ENCODE measurements at places on chromosomes 1 and 21. TPM values are rescaled to one million over a fixed set of nuclear protein-coding genes. Genes with fewer than 3 reads are reported as not detected.
A peak's percentile ranks its signal among the peaks of the same experiment; 100 is the strongest.

- H3K4me3 ChIP-seq, result no peak overlapping the region
- no peaks in the 10 kb centered on the region for H3K4me1 ChIP-seq
- no peak for DNase-seq
- no peak overlapping the region for H3K27ac ChIP-seq
- no peaks in the 10 kb centered on the region for H3K36me3 ChIP-seq
Observed at GRCh38 chr1:84634536-84635205, 55.6 kb downstream of the SSX2IP start.

DNA sequence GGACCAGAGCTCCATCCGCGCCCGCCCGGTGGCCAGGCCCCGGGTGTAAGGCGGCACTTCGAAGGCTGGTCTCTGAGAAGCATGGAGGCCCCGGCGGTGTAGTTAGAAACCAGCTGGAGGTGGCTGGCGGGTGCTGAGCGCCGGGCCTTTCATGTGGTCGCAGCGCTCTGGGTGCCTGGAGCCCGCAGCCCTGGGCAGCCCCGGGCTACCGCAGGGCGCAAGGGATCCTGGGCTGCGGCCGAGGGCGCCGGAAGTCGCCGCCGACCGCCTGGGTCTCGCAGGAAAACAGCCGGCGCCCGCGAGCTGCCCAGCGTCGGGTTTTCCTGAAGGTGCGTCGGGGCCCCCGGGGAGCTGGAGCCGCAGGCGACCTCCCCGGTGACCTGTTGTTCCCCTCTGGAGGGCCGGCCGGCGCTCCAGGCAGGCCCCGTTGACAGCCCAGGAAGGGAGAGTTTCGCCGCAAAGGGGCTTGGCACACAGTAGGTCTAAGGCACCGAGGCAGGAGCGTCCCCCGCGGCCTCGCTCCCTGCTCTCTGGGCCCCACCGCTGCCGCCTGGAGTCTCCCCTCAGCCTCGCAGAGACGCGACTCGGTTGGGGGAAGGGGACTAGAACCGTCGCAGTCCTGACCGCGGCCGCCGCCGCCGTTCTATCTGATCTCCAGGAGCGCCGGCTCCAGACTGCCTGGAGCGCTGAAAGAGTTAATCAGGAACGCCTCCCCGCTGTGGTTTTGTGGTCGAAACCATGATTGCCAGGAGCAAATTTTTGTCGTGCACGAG lies 2.7 kb downstream of the GRHL3 start:
- H3K4me1 ChIP-seq, result peaks cover 5% of the 10 kb centered on the region
- peak; percentile 24 for DNase-seq
- H3K36me3 ChIP-seq, result no peaks in the 10 kb centered on the region
- H3K27me3 ChIP-seq, result no peaks in the 10 kb centered on the region
- H3K27ac ChIP-seq, result peak overlapping the region; percentile 14

DNA sequence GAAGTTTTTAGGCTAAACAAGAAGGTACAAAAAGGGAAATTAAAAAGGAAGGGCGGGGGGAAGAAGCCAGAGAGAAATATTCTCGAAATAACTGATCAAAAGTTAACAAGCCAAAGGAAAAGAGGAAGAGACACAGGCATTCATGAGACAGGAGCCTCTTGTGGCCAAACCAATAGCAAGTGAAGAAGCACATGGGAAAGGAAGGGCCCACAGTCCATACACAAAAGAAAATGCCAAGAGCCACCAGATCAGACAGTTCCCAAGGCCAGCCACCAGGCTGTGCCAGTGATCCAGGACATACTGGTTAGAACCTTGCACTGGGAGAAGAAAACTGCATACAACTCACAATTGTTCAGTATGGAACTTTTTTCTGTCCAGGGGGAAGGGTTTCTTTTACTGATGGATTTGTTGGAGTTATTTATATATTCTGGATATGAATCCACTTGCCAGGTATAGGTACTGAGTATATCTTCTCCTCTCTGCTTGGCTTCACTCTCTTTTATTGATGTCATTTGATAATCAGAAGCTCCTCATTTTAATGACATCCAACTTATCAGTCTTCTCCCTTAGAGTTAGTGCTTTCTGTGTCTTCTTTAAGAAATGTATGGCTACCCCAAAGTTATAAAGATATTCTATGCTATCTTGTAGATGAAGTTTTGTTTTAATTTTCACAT lies 76.8 kb downstream of the CD46 start:
- H3K36me3 ChIP-seq, result no peaks in the 10 kb centered on the region
- no peak overlapping the region for H3K27ac ChIP-seq
- no peak overlapping the region for H3K4me3 ChIP-seq
- H3K4me1 ChIP-seq, result peaks cover 24% of the 10 kb centered on the region

- H3K27me3 ChIP-seq, result no peaks in the 10 kb centered on the region
- no peaks in the 10 kb centered on the region for H3K36me3 ChIP-seq
- no peak overlapping the region for H3K4me3 ChIP-seq
- DNase-seq, result no peak
- H3K4me1 ChIP-seq, result no peaks in the 10 kb centered on the region
Observed at GRCh38 chr1:108140177-108140576, 60.0 kb downstream of the SLC25A24 start.

DNA sequence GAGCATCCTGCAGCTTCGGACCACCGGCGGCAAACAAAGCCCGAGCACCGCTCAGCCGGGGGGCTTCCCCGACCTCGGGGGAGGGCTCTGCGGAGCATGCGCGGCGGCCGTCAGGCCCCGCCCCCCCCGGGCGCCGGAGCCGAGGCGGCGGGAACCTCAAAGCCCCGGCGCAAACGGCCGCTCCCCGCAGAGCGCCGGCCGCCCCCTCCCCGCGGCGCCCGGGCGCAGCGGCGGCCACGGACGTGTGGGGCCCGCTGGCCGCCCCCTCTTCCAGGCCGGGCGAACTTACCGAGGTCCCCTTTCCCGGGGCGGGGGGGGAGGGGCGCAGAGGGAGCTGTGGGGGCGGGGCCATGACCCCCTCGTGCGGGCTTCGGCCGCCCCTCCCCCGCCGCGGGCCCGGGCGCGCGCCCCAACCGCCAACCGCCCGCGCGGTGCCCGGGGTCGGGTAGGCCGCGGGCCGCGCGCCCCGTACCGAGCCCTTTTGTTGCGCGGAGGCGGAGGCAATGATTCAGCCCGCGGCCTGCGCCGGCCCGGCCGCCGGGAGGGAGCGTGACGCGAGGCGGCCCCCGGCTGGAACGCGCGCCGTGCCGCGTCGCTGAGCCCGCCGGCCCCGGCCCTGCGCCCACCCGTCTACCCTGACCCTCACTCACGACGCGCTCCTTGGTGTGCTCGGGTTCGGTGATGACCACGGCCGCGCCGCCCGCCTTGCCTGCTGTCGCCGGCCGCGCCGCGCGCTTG lies 1.7 kb downstream of the RCC2 start:
- H3K27me3 ChIP-seq, result no peaks in the 10 kb centered on the region
- peak; percentile 50 for DNase-seq
- no peaks in the 10 kb centered on the region for H3K36me3 ChIP-seq
- peak overlapping the region; percentile 73 for H3K27ac ChIP-seq
- H3K4me1 ChIP-seq, result peaks cover 6% of the 10 kb centered on the region

PPP1R15B gene
- total RNA-seq, result 65.3 TPM

GRCh38 chr1:221336126-221336525 lies 405.8 kb downstream of the DUSP10 start:
- no peaks in the 10 kb centered on the region for H3K27me3 ChIP-seq
- H3K27ac ChIP-seq, result no peak overlapping the region
- no peak for DNase-seq
- H3K4me1 ChIP-seq, result peaks cover 13% of the 10 kb centered on the region

GJA8 gene
- total RNA-seq, result not detected

NCAM2 gene
- 0.42 TPM for total RNA-seq

PCP4L1 gene
- total RNA-seq, result 1.7 TPM

PLPPR5 gene
- not detected for total RNA-seq

- H3K36me3 ChIP-seq, result no peaks in the 10 kb centered on the region
- no peak overlapping the region for H3K27ac ChIP-seq
- peak; percentile 91 for DNase-seq
- no peak overlapping the region for H3K4me3 ChIP-seq
Observed at GRCh38 chr1:161227196-161227871, 1.5 kb downstream of the TOMM40L start.

GRCh38 chr1:114745291-114745690 lies 12.5 kb downstream of the CSDE1 start:
- DNase-seq, result no peak
- H3K4me3 ChIP-seq, result no peak overlapping the region

DNA sequence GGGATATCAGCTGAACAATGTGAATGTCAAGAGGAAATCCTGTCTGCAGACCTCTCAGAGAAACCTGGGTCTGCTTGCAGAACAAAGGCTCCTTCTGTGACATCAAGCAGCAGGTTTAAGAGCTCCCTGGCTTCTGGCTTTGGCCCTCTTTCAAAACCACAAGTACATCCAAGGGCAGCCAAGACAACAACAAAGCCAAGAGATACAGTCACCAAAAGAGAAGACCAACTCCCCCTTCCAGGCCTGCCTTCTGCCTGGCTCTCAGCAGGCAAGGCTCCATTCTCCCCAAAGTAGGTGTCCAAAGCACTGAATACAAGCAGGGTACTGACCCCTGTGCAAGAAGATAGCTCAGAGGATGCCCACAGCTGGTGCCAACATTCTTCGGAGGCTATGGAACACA lies 11.5 kb downstream of the BCAR3 start:
- no peaks in the 10 kb centered on the region for H3K27me3 ChIP-seq
- H3K4me3 ChIP-seq, result no peak overlapping the region
- peak overlapping the region; percentile 27 for H3K27ac ChIP-seq
- peaks cover 36% of the 10 kb centered on the region for H3K4me1 ChIP-seq
- DNase-seq, result peak; percentile 67

GRCh38 chr1:85991261-85991660 lies 165.3 kb downstream of the COL24A1 start:
- DNase-seq, result no peak
- H3K36me3 ChIP-seq, result no peaks in the 10 kb centered on the region
- H3K4me3 ChIP-seq, result no peak overlapping the region
- H3K27ac ChIP-seq, result no peak overlapping the region
- H3K4me1 ChIP-seq, result no peaks in the 10 kb centered on the region

DNA sequence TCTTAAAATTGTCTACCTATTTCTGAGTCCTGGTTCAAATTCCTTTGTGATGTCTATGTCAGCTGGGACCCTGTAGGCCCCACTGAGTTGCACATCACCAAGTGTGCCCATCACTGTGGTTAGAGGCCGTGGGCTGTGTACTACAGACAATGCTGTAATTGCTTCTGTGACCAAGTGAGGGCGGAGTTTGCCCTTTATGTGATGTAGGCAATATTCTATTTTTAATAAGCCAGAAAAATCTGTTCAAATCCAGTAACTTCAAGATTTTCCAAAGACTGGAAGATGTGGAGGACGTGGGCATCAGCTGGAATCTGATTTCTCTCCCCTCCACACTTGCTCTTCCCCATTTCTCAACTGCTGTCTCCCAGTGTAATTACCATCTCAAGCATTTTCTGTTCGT lies 215.4 kb downstream of the PBX1 start:
- DNase-seq, result no peak
- H3K36me3 ChIP-seq, result no peaks in the 10 kb centered on the region
- peaks cover 41% of the 10 kb centered on the region for H3K4me1 ChIP-seq
- no peaks in the 10 kb centered on the region for H3K27me3 ChIP-seq
- no peak overlapping the region for H3K4me3 ChIP-seq
- peak overlapping the region; percentile 28 for H3K27ac ChIP-seq

- no peaks in the 10 kb centered on the region for H3K36me3 ChIP-seq
- no peaks in the 10 kb centered on the region for H3K27me3 ChIP-seq
- no peak for DNase-seq
- peaks cover 8% of the 10 kb centered on the region for H3K4me1 ChIP-seq
Observed at GRCh38 chr1:31930836-31931592, 7.2 kb downstream of the PTP4A2 start.

GRCh38 chr1:155207806-155208540 lies at the start of gene THBS3:
Gene THBS3 (minus strand): TSS chr1:155207897. CDS start chr1:155207876, 21 bp downstream.
- DNase-seq, result peak; percentile 54
- no peaks in the 10 kb centered on the region for H3K36me3 ChIP-seq
- H3K27ac ChIP-seq, result peak within 1 kb of the TSS; percentile 100
- peaks cover 8% of the 10 kb centered on the region for H3K4me1 ChIP-seq

DNA sequence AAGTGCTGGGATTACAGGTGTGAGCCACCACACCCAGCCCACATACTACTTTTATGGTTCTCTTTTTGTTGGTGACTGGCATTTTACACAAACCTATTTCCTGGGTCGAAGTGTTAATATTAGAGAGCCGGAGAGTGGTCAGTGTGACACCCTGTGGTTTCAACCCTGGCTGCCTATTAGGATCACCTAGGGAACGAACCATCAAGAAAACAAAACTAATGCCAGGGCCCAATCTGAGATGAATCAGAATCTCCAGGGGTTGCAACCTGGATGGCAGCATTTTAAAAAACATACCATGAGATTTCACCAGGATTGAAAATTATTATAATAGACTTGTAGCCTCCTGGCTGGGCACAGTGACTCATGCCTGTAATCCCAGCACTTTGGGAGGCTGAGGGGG lies 6.1 kb downstream of the MRPS21 start:
- no peaks in the 10 kb centered on the region for H3K4me1 ChIP-seq
- no peak for DNase-seq
- no peaks in the 10 kb centered on the region for H3K27me3 ChIP-seq
- no peak overlapping the region for H3K27ac ChIP-seq
- no peak overlapping the region for H3K4me3 ChIP-seq

GRCh38 chr1:44511769-44512168 lies 106.7 kb downstream of the RNF220 start:
- H3K4me3 ChIP-seq, result no peak overlapping the region
- no peak overlapping the region for H3K27ac ChIP-seq
- H3K27me3 ChIP-seq, result no peaks in the 10 kb centered on the region
- no peaks in the 10 kb centered on the region for H3K36me3 ChIP-seq

S100A7 gene
- not detected for total RNA-seq

DNA sequence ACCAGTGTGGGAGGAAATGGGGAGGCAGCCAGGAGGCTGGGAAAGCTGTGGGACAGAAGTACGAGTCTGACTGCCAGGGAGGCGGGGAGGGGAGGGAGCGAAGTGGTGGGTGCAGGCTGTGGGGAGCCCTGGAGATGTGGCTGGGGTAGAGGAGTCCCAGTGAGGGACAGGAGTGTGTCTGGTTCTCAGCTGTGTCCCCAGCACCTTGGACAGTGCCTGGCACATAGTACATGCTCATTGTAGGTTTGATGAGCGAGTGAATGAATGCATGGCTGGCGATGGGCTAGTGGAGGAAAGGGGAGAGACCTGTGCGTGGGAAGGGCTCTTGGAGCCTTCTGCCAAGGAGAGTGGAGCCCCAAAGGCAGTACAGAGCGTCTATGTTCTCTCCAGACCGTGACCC lies 104.1 kb downstream of the SIK1 start:
- H3K27me3 ChIP-seq, result no peaks in the 10 kb centered on the region
- peak overlapping the region; percentile 18 for H3K27ac ChIP-seq
- no peak for DNase-seq
- no peak overlapping the region for H3K4me3 ChIP-seq

DPT gene
- total RNA-seq, result 31.7 TPM

GRCh38 chr1:156112276-156113137 lies 2.0 kb upstream of the LMNA start:
- H3K27me3 ChIP-seq, result no peaks in the 10 kb centered on the region
- DNase-seq, result no peak
- H3K36me3 ChIP-seq, result no peaks in the 10 kb centered on the region

- no peaks in the 10 kb centered on the region for H3K4me1 ChIP-seq
- DNase-seq, result no peak
- H3K4me3 ChIP-seq, result no peak overlapping the region
- H3K27me3 ChIP-seq, result no peaks in the 10 kb centered on the region
Observed at GRCh38 chr1:151774256-151774922, 11.1 kb upstream of the MRPL9 start.

DNA sequence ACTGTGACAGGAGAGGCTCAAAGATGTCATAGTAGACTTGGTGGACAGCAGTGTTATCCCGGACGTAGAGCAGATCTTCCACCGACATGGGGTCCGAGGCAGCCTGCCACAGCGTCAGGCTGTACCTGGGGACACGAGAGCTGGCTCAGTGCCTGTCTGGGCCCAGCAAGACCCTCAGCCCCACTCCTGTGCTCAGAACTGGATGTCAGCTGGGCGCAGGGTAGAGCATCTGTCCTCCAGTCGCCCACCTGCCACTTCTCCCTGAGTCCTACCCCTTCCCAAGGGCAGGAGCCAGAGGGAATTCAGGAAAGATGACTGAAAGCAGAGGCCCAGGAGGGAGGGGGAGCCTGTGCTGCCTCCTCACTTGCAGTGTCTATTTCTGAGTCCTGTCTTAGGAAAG lies 11.7 kb downstream of the FAM151A start:
- no peak overlapping the region for H3K4me3 ChIP-seq
- no peaks in the 10 kb centered on the region for H3K36me3 ChIP-seq
- DNase-seq, result peak; percentile 32
